ENCODE measurements at places on chromosomes 11 and 22.

GRCh38 chr22:24108073-24108472 lies 73.2 kb upstream of the SUSD2 start:
- DNase-seq: no peak

DNA sequence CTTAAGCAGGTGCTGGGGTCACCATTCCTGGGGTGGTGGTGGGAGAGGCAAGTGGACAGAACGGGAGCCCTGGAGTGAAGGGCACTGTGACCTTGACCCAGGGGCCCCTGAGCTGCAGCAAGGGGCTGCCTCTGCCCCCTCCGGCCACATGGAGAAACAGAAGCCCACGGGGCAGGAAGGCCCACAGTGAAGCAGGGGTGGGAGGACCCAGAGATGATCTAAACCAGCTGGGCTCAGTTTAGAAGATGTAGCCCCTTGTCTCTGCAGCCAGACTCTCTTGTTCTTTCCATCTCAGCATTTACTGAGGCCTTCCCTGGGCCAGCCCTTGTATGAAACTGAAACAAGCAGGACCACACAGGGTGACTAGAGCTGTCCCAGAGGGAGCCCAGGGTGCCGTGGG lies 30.5 kb downstream of the WNT11 start:
- DNase-seq: no peak

- DNase-seq: no peak
These were observed 6.5 kb downstream of the MTMR2 start for GRCh38 chr11:95917193-95918036.

GRCh38 chr11:12792590-12792989 lies 118.4 kb downstream of the TEAD1 start:
- DNase-seq: no peak

GRCh38 chr11:86248609-86249008 lies 4.1 kb downstream of the EED start:
- no peak for DNase-seq

DNA sequence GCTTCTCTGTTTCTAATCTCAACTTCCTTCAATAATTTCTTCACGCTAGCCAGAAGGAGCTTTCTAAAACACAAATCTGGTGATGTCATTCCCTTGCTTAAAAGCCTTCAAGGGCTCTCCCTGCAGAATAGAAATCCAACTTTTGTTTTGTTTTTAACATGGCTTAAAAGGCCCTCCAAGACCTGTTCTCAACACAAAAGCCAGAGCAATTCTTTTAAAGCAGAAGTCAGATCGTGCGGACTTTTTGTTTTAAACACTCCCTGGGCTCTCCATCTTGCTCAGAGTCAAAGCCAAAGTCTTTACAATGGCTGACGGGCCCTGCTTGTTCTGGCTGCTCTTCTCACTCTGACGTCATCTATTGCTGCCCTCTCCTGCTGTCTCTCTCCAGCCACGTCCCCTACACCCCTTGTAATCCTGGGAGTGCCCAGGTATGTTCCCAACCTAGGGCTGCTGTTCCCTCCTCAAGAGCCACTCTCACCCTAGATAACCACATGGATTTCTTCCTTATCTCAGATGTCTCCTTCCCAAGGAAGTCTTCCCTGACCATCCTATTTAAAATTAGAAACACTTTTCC lies 22.5 kb downstream of the TECTA start:
- no peak for DNase-seq

- DNase-seq: no peak
These were observed 10.7 kb downstream of the SDF2L1 start for GRCh38 chr22:21652547-21653545.

GRCh38 chr22:17108256-17109112 lies 12.7 kb downstream of the TMEM121B start:
- no peak for DNase-seq

- peak; percentile 82 for DNase-seq
These were observed at the start of gene PNPLA3 for GRCh38 chr22:43923631-43924464. PNPLA3 (plus strand) TSS chr22:43923805; CDS start chr22:43923912, 107 bp downstream.

DNA sequence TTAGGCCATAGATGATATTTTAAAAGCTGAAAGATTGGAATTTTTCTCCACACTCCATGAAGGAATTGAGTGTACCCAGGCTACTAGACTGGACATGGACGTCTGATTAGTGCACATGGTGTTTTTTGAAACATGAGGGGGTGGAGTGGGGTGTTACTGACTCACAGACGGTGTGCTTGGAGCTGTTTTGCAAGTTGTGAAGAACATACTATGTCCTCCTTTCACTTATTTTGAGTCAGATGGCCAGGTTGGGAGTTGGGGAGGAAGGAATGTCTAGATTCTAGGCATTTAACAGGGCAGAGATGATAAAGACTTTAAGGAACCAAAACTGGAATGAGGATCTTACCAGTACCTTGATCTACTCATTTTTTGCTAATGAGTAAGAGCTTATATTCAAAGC lies 158.1 kb upstream of the MTNR1B start:
- DNase-seq: no peak

- DNase-seq: no peak
These were observed 394.7 kb downstream of the BRD1 start for GRCh38 chr22:49432897-49433443.

GRCh38 chr11:35015621-35016387 lies 99.4 kb downstream of the PDHX start:
- no peak for DNase-seq

GRCh38 chr11:69510471-69511357 lies 29.3 kb downstream of the LINC01488 start:
- DNase-seq: no peak

- DNase-seq: no peak
These were observed 34.1 kb upstream of the OR8B8 start for GRCh38 chr11:124479561-124479960.

GRCh38 chr11:62665599-62666258 lies 617 bp downstream of the CSKMT start:
- no peak for DNase-seq

DNA sequence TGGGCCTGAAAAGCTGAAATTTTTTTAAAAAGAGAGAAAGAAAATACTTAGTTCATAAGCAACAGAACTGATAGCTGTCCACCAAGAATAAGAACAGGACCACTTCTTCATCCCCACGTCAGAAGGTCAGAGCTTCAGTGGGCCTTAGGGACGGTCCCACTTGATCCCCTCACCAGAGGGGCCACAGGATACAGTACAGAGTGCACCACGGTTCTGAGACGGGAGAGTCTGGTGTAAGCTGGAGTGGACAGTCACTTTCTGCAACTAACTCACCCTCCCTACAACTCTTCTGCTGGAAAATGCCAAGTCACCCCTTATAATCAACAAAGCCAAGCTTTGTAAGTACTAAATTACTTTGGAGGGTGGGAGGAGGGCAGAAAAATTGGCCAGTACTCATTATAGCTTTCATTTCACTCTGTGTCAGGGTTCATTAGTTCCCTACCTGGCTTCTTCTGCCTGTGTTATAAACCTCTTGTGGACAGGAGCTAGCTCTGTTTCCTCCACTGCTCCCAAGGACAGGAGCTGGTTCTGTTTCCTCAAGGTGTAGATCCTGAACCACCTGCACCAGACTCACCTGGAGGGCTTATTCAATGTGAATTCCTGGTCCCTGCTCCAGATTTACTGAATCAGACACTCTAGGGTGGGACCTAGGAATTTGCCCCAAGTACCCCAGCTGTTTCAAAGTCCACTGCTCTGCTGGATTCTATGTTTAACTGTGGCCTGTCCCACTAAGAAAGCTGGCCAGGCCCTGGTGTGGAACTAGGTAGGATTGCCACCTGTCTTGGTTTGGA lies 39.6 kb downstream of the SCGB1A1 start:
- no peak for DNase-seq

- no peak for DNase-seq
These were observed 101.5 kb downstream of the ST3GAL4 start for GRCh38 chr11:126456783-126457542.

GRCh38 chr11:59706518-59707285 lies 6.9 kb downstream of the OR10V1 start:
- no peak for DNase-seq

- DNase-seq: no peak
These were observed 18.8 kb upstream of the INCENP start for GRCh38 chr11:62104816-62105653.

DNA sequence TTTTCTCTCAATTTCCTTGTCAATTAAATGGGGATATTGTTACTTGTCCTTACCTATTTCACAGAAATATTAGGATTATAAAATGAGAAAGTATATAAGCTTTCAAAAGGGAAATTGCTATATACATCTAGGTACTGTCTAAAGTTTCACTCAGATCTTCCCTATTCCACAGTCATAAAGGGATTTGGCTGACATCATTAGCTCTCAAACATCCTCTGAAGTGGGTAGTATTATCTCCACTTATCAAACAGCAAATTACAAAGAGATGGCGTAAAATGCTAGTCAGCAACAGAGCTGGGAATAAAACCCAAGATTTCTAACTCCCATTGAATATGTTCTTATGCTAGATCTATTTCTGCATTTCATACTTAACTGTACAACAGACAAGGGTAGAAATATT lies 50.9 kb downstream of the SLC25A17 start:
- DNase-seq: no peak

- peak; percentile 47 for DNase-seq
These were observed 599 bp downstream of the SIK3 start for GRCh38 chr11:117097389-117098268.

DNA sequence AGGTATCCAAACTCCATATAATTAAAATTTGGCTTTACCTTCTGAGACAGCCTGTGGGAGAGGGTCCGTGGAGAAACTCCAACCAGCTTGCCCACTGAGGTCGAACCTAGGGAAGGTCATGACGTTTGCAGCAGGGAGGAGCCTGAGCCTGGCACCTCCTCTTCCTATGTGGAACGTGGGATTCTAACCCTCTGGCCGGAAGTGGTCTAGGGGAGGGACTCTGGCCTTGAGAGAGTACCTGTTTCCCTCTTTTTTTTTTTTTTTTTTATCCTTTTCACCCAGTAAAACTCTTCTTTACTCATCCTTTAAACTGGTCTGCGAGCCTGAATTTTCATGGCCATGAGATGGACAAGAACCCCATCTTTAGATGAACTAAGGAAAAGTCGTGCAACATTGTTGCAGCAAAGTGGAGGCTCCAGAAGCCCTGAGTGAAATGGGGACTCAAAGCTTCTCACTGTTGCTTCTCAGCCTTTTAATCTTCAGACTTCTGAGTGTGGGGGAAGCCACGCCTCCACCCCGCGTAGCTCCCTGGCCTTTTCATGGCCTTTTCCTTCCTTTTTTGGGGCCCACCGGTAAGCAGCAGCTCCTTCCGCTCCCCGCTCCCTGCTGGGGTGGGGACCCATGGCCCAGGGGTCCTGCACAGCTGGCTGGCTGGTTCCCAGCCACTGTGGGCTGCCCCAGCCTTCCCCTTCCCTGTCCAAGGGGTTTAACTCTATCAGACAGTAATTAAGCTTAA lies 1359.9 kb downstream of the LRRC4C start:
- no peak for DNase-seq

GRCh38 chr11:41334007-41334933 lies 125.2 kb downstream of the LRRC4C start:
- no peak for DNase-seq

GRCh38 chr11:11577932-11578911 lies 43.6 kb downstream of the GALNT18 start:
- no peak for DNase-seq

- no peak for DNase-seq
These were observed 430.9 kb downstream of the ETS1 start for GRCh38 chr11:128156486-128156885.

- DNase-seq: no peak
These were observed 10.6 kb downstream of the PLEKHB1 start for GRCh38 chr11:73656985-73657384.

DNA sequence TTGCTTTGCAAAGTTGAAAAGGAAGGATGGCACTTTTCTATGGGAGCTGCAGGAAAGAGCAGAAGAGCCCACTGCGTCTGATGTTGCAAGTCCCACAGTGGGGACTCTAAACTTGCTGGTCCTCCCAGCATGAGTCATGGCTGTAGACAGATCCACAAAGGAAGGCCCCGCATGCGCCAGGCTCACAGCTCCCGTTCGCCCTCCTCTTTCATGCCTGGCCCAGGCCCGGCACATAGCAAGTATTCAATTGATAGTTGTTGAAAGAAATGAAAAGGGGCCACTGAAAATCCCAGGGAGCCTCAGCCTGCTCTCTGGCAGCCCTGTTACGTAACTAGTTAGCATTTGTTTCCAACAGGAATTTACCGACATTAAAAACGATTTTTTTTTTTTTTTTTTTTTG lies 18.9 kb downstream of the AP1B1 start:
- no peak for DNase-seq

DNA sequence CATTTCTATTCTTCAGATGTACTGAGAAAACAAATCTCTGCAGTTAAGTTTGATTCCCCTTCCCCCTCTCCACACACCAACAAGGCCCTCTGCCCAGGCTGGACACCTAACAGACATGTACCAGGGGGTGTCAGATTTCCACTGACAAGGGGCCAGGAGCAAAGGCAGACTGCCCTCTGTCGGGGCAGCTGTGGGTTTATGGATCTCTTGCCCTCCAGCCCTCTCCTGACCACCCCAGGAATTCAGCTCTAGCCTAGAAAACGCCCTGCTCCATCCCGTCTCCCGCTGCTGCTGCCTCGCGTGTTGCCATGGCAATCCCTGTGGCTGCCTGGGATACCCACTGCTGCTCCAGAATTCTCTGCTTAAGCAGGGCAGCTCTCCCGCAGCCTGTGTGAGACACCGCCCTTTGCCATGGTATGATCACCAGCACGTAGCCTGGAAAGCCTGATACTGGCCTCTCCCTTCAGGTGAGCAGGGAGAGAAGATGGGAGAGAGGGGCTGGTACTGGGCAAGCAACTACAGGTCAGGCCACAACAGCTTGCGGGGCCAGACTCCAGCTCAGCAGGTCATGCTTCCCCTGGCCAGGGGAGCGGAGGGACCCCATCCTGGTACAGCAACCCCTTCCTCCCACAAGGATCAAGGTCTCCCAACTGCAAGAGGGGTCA lies 41.6 kb downstream of the BUD13 start:
- peak; percentile 53 for DNase-seq

GRCh38 chr11:117195258-117195657 lies 3.9 kb upstream of the TAGLN start:
- DNase-seq: no peak

- DNase-seq: no peak
These were observed 49.8 kb upstream of the CYP2D6 start for GRCh38 chr22:42180349-42180842.

DNA sequence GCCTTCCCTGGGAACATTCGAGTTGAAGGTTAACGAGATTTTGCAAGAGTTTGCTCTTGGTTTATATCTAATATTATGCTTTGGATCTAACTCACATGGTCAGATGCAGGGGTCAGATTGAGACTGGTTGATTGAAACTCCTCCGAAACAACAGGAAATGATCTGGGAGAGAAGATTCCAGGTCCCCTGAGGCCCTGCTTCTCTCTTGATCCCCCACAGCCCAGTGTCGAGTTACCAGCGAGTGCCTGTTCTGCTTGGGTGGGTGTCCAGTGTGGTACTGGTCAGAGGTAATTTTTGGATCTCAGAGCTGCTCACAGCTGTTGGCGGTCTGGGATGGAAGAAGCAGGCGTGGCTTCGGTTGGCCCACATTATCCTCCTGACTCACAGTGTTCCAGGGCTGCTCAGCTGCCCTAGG lies 9.2 kb downstream of the FBLN1 start:
- no peak for DNase-seq
